ENCODE measurements at places on chromosomes 2 and 18.

DNA sequence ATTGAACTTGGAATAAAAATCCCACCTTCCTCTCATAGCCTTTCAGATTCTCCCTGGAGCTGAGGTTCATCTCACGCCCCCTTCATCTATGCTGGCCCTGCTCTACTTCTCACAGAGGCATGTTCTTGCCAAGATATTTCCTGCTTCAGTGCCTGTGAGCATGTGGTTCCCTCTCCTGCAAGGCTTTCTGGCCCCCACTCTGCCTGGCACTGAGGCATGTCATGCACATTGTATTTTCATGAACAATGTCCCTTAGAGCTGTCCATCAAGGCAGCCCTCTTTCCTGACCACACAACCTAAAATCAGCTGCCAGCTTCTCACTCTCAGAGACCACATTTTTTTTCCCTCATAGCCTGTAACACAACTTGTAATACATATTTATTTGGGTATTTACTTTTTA, 18.0 kb upstream of the HK2 start:
- no peak for DNase-seq

DNA sequence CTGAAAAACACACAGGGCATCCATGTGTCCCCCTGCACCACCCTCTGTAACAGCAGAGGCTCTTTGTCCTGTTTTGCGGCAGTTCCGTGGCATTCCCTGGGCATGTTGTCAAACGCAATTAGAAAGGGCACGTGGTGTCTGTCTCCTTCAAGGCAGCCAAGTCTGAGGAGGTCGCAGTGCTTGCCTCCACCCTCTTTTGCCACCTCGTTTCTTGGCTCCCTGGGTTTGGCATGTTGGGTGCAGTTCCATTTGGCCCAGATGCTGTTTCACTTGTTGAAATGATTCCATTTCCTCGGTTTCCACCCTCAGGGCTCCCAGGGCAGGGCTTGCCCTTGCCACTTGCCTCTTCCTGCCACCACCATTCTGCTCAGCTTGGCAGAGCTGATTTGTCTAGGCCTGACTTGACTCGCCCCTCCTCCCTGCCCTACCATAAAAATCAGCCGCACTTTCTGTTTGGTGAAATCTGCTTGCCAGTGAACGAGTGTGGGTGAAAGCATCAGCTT, 12.4 kb downstream of the CCL20 start:
- no peak for DNase-seq

DNA sequence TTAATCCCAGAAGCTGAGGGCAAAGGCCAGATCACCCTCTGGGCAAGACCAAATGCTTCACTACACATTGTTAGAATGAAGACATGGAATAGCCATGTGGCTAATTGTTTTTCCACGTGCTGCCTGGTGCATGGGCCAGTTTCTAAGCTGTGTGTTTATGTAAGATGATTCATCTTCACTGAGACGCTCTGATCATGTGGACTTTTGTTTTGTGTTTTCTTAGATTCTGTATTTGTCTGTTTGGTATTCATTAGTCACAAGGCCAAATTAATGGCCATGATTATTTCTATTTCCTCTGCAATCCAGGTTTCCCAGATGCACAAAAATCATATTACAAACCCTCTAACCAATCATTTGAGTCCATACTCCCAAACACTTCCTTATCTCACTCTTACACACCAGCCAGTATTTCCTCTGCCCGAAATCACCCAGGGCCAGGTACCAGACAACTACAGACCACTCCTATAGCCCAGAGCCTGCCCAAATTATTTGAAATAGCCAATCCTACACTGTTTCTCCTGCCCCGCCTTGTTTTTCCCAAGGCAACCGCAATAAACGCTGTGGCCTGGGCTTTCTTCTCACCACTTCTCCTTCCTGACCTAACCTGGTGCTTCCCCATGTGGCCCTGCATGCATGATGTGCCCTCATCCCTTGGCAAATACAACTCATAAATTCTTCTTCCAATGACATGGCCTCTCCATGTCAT, 94.2 kb upstream of the SP3 start:
- DNase-seq, result no peak

DNA sequence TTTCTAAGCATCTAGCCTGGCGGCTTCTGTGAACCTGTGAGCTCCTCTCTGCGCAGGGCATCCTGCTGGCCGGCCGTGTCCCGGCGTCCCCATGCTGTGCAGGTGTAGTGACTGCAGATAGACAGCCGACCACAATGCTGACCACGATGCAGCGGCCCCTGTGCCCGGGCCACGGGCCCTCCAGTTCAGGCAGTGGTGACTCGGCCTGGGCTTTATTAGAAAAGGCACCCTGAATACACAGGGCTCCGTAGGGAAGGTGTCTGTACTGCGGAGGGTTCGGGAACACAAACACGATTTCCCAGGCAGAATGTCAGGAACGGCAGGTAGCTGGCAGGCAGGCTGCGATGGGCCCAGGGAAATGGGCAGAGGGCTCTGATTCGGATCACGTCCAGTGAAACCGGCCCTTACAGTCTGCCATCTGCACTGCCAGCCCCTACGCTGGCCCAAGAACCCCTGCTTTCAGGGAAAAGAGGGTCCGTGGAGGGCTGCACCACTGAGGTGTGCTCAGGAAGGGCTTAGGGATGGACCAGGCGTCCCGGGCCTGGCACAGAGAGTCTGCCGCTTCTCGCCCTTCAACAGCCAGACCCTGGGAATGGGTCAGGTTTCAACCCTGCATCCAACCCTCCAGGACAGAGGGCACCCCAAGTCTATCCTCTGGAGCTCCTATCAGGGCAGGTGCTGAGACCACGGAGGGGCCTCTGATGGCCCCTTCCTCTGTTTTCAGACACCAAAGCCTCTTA, 196.5 kb downstream of the HDAC4 start:
- DNase-seq, result no peak

GRCh38 chr2:23645230-23645808, 260.3 kb downstream of the KLHL29 start:
- no peak for DNase-seq

- no peak for DNase-seq
Measured at GRCh38 chr2:63029058-63029457, 21.6 kb upstream of the OTX1 start.

DNA sequence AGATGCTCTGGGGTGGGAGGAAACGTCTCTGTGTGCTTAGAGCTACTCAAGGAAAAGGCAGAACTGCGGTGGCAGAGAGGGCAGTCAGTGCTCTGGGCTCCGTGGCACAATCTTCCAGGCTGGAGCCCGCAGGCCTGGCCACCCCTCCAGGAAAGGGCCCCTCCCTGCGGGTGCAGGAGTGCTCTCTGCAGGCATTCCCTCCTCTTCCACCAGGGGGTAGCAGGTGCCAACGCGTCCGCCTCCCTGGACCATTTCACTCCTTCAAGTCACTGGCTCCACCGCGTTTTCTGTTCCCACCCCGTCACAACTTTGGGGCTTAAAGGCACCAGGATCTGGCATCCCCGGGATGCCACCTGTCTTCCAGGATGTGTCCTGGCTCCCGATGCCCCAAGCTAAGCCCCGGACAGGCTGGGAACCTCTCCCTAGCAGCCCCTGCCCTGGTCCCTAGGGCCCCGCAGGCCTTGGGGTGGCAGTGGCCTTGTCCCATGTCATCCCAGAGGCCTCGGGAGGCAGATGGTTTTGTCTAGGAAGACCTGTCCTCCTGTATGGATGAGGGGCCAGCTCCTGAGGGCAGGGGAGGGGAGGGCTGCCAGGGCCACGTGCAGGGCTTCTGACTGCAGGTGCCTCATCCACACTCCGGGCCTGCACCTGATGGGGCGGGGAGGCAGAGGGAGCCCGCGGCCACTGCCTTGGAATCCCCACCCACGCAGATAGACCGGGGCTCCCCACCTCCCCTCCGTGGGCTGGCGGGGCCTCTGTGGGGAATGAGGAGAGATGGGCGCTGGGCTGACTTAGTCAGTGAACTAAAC, 26.4 kb downstream of the KCNIP3 start:
- no peak for DNase-seq

DNA sequence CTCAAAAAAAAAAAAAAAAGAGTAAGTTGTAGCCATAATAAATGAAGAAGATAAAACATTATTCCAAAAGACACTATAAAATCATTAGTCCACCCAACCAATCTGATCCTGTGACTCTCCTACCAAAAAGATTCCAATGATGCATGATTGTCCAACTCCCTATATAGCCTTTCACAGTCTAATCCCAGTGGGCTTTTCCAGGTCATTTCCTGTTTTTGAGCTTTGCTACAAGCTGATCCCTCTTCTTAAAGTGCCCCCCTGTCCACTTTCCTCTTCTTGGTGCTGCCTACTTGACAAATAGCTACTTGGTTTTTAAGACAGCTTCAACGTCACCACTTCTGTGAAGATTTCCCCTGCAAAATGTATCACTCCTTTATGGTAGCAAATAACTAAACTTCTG, 88.4 kb downstream of the SEMA4F start:
- no peak for DNase-seq

DNA sequence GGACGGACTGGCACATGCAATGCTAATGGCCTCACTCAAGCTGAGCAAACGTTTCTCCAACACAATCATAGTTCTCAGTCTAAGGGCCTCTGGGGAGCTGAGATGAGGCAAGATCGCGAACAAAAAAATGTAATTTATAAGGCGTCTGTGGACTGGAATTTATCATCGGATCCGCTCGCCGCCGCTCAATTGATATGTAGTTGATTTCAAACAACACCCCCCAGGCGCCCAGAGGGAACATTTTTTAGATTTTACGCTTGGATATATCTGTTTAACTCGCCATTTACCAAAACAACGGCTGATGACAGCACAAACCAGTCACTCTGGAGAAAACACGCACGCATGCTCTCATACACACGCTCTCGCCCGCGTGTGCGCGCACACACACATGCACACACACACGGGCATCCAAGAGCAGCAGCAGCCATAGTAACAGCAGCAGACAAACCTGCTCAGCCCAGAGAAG, 335.8 kb downstream of the SMAD2 start:
- DNase-seq, result no peak

DNA sequence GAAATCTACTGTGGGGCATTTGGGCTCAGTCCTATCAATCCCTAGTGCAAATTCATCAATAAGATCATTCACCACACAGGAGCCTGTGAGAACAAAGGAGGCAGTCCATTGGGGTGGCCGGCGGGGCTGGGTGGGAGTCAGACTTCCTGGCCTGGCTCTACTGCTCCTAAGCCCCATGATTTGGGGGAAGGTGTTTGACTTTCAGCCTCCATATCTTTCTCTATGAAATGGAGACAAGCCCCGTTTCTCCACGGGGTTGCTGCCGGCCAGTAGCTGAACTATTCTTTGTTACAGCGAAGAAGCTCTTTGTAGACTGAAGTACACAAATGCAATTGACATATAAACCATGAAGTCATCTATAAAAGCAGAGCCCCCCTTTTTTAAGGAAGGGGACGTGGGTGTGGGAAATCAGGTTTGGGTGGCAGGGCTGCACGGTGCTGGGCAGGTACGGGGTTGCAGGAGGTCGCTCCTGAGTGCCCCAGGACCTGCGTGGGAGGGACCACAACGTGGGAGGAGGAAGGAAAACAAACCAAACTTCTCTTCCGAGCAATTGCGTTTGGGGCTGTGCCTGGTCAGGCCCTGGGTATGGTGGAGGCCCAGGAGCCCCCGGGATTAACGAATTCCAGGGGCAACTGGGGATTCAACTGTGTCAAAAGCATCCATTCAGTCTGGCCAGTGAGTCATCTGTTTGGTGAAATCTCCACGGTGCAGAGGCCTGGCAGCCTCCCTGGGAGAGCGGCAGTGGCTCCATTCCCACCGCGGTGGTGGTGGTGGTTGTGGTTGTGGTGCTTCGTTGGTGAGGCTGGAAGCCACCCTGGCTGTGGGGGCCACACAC, 18.2 kb downstream of the FBLN7 start:
- no peak for DNase-seq

DNA sequence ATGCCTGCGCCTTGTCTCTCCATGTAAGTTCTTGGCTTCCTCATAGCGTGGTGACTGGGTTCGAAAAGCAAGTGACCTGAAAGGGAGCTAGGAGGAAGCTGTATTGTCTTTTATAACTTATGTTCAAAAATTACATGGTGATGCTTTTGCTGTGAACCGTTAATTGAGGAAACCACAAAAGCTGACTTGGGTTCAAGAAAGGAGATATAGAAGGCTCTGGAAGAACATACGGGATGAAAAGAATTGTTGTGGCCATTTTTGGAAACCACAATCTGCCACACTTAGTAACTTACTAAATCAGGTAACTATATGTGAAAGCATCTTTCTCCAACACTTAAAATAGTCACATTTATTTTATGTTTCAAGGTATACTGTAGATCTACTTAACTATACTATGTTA, 177.0 kb upstream of the RBMS1 start:
- DNase-seq, result no peak

- no peak for DNase-seq
Measured at GRCh38 chr18:23357996-23358594, 95.0 kb upstream of the RIOK3 start.

DNA sequence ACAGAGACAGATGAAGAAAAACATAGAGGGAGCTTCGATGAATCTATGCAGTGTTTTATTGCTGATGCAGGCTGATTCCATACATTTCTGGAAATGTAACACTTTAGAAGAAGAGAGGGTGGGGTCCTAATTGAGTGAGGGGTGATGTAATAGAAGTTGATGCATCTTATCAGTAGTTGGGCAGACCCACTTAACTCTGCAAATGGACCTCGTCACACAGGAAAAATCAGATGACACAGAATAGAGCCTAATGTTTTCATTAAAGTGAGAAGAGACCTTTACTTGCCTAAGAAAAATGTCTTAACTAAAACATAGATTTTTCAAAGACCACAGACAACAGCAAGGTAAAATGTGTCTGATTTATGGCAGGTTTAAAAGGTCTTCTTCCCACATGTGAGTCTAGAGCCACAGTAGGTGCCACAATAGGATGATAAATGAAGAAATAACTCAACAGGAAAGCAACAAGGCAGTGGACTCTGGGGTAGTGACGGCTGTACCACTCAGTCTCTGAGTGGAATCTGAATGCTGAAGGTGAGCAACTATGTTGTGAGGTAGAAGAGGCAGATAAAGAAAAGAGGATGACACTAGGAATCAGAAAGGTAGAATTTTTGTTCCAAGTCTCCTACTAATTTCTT, 414.7 kb upstream of the PIK3C3 start:
- DNase-seq, result no peak

DNA sequence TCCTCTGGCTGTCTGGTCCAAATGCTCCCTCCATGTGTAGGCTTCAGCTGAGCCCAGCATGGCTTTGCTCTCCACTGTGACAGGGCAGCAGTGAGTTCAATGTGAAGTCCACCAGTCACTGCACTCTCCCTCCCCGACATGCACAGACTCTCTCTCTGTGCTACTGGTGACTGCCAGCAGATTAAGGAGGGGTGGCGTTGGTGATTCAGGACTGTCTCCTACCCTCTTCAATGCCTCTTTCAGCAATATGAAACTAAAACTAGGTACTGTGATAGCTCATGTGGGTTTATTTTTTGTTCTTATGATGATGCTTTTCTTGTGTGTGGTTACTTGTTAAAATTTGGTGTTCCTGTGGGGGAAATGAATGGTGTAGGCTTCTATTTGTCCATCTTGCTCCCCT, 201.0 kb upstream of the RBMS1 start:
- DNase-seq, result no peak
